ENCODE measurements at places on chromosomes 13 and 19.
A peak's percentile ranks its signal among the peaks of the same experiment; 100 is the strongest.

DNA sequence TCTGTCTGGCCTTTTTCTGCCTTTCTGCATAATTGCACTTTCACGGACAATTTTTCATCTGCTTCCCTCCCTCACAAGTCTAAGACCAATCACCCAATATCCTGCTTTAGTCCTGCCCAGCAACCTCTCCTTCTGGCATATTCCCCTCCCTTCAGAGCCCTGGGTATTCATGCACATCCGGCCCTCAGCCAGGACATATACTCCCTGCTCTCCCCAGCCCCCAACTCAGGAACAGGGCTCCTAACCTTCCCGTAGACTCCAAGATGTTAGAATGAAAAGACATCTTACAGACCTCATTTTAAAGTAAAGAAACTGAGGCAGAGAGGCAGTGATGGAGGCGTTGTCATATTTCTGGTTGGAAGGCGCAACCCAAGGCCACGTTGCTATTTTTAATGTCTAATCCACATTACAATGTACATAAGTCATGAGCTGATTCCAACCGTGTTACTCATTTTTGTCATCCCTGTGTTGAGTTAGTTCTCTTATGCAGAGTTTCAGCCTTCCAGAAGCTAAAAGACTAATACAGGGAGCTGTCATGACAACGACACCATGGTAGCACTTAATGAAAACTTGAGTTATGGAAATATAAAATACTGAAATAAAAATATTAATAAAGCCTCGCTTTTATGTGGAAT, 209.2 kb downstream of the TSHZ3 start:
- no peaks in the 10 kb centered on the region for H3K36me3 ChIP-seq
- no peak overlapping the region for H3K4me3 ChIP-seq
- H3K27me3 ChIP-seq, result peaks cover 16% of the 10 kb centered on the region
- no peak for DNase-seq

DNA sequence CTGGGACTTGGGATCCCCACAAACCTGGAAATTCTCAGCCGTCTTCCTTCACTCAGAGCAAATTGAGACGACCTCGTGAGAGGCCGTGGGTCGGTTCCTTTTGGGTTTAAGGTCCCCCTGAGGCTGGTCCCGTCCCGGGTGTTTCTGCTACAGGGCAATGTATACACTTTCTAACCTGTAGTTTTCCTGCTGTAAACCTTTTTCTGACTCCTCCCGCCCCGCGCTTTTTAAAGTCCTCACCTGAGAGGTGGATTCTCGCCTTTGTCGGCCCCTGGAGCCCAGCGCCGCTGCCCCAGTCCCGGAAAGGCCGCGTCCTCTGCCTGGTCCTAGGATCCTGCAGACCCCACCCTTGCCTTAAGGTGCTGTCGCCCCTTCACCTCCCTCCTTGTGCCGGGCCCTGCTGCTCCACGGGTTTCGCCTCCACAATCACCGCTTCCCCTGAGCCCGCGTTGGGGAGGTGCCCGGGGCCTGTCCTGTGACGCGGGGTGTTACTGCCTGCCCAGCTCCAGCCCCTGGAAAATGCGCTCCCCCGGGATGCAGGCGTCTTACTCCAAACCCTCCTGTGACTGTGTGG, 391 bp downstream of the ZNF761 start:
- no peaks in the 10 kb centered on the region for H3K27me3 ChIP-seq
- H3K27ac ChIP-seq, result peak overlapping the region; percentile 72
- peaks cover 40% of the 10 kb centered on the region for H3K4me1 ChIP-seq
- peak; percentile 26 for DNase-seq

DNA sequence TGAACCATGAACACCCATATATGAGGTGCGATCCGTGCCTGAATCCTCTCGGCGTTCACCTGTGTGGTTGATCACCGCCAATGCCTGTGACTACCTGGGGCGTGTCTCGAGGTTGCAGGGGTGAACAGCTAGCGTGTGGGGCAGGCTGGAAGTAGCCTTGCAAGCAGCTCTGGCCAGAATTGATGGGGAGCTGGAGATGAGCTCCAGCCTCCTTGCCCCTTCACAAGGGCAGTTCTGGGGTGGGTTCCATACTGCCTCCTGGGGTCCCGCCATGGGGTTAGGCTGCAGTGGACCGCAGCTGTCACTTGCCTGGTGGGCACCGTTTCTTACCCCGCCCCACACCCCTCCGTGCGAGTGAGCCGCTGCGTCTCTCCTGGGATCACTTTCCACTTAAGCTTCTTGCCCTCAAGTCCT, 154.5 kb upstream of the SOX1 start:
- no peak overlapping the region for H3K27ac ChIP-seq
- no peaks in the 10 kb centered on the region for H3K4me1 ChIP-seq
- H3K27me3 ChIP-seq, result no peaks in the 10 kb centered on the region
- H3K4me3 ChIP-seq, result no peak overlapping the region
- H3K36me3 ChIP-seq, result no peaks in the 10 kb centered on the region

GRCh38 chr19:4795400-4795799, 3.9 kb downstream of the FEM1A start:
- no peaks in the 10 kb centered on the region for H3K27me3 ChIP-seq
- H3K4me3 ChIP-seq, result no peak overlapping the region
- no peak overlapping the region for H3K27ac ChIP-seq
- no peak for DNase-seq

GRCh38 chr13:75738841-75739240, 102.7 kb downstream of the LMO7 start:
- DNase-seq, result no peak
- no peak overlapping the region for H3K27ac ChIP-seq
- peaks cover 3% of the 10 kb centered on the region for H3K36me3 ChIP-seq
- H3K4me1 ChIP-seq, result peaks cover 8% of the 10 kb centered on the region
- no peaks in the 10 kb centered on the region for H3K27me3 ChIP-seq
- no peak overlapping the region for H3K4me3 ChIP-seq

DNA sequence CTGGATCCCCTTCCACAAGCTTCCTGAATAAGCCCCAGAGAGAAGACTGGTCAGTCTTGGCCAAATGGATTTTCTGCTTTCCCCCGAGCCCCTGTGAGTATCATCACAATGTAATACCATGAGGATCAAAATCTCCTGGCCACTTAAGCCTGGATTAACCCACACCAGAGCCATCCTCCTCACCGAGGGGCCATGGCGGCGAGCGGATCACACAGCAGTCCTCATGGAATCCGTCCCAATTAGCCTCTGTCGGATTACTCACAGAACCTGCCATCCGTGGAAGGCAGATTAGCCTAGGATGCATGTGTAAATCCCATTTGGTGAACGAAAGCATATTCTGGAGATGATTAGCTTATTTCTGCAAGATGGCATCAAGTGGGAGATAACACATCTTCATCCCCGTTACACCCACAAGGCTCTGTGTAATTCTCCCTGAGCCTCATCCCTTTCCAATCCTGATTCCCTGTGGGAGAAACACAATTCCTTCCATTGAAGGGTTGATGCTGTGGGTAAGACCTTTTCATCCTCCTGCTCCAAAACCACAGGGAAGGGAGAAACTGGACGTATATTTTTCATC, 42.5 kb downstream of the GNG7 start:
- no peak overlapping the region for H3K27ac ChIP-seq
- no peaks in the 10 kb centered on the region for H3K4me1 ChIP-seq
- H3K4me3 ChIP-seq, result no peak overlapping the region
- DNase-seq, result no peak
- H3K27me3 ChIP-seq, result no peaks in the 10 kb centered on the region

- DNase-seq, result no peak
- H3K36me3 ChIP-seq, result peaks cover 8% of the 10 kb centered on the region
- H3K27me3 ChIP-seq, result no peaks in the 10 kb centered on the region
- no peak overlapping the region for H3K27ac ChIP-seq
- peaks cover 15% of the 10 kb centered on the region for H3K4me1 ChIP-seq
Observed at GRCh38 chr13:100115693-100116254, 26.9 kb downstream of the PCCA start.

- H3K27ac ChIP-seq, result no peak overlapping the region
- no peaks in the 10 kb centered on the region for H3K4me1 ChIP-seq
- H3K27me3 ChIP-seq, result no peaks in the 10 kb centered on the region
- DNase-seq, result no peak
- no peaks in the 10 kb centered on the region for H3K36me3 ChIP-seq
Observed at GRCh38 chr13:106104281-106104901, 431.1 kb downstream of the EFNB2 start.

GRCh38 chr19:19677579-19677978, 8.9 kb downstream of the ZNF101 start:
- H3K27ac ChIP-seq, result peak overlapping the region; percentile 69
- H3K4me3 ChIP-seq, result no peak overlapping the region
- DNase-seq, result no peak
- peaks cover 9% of the 10 kb centered on the region for H3K4me1 ChIP-seq

DNA sequence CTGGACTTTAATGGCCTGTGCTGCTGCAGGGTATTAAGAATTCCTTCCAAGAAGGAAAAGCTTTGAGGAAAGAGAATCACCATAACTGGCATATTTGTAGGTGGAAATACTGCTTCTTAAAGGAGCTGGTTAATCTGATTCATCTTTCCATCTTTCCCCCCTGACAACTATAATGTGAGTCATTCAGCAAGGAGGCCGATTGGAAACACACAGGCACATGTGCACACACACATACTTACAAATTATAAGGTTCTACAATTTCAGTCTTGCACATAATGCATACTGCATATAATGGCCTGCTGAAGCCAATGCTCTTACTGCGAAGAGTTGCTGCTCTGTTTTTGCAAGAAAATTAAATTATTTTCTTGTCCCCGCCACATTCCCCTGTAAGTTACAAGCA, 78.8 kb upstream of the TPP2 start:
- H3K27me3 ChIP-seq, result peaks cover 15% of the 10 kb centered on the region
- H3K4me1 ChIP-seq, result no peaks in the 10 kb centered on the region
- H3K27ac ChIP-seq, result no peak overlapping the region
- no peaks in the 10 kb centered on the region for H3K36me3 ChIP-seq
- no peak overlapping the region for H3K4me3 ChIP-seq

DNA sequence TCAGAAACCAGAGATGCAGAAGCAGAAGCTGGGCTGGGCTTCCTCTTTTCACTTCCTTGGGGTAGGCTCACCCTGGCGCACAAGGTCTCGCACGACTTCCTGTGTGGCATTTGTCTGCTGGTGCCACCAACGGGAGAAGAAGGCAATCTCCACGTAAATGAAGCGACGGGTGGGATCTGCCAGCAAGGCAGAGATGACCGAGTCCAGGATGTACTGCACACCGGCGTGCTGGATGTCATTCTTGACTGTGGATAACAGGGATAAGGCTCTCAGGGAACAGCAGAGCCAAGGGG, 1.3 kb downstream of the MAN2B1 start:
- H3K36me3 ChIP-seq, result peaks cover 17% of the 10 kb centered on the region
- H3K4me3 ChIP-seq, result peak overlapping the region; percentile 93
- H3K27me3 ChIP-seq, result no peaks in the 10 kb centered on the region
- peak overlapping the region; percentile 68 for H3K27ac ChIP-seq
- peak; percentile 57 for DNase-seq
- peaks cover 47% of the 10 kb centered on the region for H3K4me1 ChIP-seq

DNA sequence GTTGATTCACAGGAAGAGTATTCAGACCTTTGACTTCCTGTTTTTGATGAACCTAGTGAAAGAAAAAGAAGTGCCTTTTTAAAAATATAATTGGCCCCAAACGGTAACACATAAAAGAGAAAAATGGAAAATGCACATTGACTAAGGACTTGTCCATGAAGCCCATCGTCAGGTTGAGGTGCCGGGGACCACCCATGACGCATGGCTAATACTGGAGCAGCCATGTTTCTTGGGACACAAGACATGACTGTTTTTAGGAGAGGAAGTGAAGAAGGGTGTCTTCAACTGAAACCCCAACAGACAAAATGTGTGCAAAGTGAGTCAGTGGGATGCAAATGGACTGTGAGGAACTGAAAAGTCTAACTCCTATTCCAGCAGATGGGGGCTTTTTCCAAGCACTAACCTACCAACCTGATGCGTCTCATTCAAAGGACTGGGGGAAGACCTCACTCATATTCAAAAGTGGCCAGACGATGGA, 459.4 kb downstream of the FOXO1 start:
- H3K27ac ChIP-seq, result peak overlapping the region; percentile 95
- H3K36me3 ChIP-seq, result peaks cover 7% of the 10 kb centered on the region
- peak overlapping the region; percentile 66 for H3K4me3 ChIP-seq
- H3K27me3 ChIP-seq, result no peaks in the 10 kb centered on the region

DNA sequence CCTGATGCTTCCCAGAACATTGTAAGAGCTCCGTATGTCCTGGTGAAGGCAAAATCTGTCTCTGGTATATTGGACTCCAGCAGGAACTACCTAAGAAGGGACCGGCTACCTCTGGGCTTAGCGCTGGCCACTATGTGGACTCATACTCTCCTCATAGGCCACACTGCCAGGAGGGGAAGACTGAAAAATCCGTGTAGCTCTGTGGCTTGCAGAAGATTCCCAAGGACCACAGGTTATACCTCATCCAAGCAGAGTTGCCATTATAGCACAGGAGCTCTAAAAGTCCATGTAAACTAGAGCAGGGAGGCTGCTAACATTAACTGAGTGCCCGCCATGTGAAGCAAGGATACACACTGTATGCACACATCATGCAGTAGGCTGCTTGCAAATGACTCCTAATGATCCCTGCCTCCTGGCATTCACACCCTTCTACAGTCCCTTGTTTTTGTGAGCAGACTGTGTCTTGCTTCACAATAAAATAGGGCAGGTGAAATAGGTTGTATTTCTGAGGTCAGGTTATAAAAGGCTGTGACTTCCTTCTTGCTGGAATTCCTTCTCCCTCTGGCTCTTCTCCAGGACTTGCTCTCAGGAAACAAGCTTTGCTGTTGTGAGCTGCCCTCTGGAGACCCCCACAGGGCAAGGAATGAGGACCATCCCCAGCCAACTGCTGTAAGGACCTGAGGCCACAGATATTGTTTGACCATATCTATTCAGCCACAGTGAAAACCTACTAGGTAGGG, 192.6 kb upstream of the UBL3 start:
- no peak overlapping the region for H3K4me3 ChIP-seq
- no peak overlapping the region for H3K27ac ChIP-seq
- H3K4me1 ChIP-seq, result peaks cover 10% of the 10 kb centered on the region
- DNase-seq, result no peak
- no peaks in the 10 kb centered on the region for H3K36me3 ChIP-seq
